GDM1 (cell line): ENCODE measurements at places on chromosomes 7 and 10.

- DNase-seq: no peak
Observed at GRCh38 chr7:139452958-139453672, 30.4 kb downstream of the KLRG2 start.

DNA sequence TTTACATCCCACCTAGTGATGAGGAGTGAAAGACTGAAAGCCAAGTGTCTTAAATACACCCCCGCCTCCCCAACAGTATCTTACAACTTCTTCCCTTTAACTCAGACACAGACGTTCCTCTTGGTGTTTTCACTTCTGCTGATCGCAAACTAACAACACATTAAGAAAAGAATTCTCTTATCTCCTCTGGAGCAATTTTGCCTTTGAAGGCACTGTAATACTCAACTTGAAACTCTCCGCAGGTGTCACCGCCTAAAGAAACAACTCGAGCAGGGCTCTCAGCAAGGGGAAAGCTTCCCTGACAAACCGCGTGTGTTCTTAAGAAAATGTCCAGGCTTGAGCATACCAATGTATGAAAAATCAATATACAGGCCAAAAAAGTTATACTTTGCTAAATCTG is 452 bp downstream of the SEMA3C start:
- no peak for DNase-seq

DNA sequence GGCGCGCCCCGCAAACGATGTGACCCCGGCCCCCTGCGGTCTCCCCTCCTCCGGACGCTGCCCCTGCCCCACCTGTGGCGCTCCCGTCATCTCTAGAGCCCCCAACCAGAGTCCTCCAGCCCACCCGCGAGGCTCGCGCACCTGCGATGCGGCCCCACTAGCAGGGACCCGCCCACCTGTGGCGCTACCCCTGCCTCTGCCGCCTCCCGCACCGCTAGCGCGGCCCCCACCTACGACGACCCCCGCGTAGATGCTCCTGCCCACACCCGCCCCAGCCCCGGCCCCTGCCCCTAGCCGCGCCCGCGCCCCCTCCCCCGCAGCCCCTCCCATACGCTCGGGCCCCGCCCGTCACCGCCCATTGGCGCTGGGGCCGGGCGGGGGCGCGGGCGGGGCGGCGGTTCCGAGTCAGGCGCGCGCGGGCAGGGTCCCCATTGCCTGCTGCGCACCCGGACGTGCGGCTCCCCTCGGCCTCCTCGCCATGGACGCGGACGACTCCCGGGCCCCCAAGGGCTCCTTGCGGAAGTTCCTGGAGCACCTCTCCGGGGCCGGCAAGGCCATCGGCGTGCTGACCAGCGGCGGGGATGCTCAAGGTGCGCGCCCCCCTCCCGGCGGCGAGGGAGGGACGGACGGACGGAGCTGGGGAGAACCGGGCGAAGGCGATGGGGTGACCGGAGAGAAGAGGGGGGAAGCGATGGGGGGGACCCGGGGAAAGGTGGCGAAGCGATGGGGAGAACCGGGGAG is at the start of gene PFKP:
Gene PFKP (plus strand): TSS at position 431 of the 741 bp plus-strand sequence. CDS start 48 bp downstream, at position 479.
- DNase-seq: no peak

DNA sequence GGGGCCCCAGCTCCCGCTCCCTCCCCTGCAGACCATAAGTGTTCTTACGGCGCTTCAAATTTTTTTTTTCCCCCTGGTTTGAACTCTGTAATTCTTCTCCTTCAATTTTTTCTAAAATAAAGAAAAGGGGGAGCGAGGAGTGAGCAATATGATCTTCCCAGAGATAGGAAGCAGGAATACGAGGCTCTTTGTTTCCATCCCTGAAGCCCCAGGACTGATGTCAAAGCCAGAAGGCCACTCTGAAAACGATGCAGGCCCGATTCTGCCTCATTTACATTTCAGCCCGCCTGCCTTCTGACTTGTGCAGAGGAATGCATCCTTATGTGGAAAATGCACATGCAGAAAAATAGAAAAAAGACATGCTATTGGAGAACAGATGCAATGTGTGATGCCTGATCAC is 401.5 kb upstream of the MKI67 start:
- no peak for DNase-seq

DNA sequence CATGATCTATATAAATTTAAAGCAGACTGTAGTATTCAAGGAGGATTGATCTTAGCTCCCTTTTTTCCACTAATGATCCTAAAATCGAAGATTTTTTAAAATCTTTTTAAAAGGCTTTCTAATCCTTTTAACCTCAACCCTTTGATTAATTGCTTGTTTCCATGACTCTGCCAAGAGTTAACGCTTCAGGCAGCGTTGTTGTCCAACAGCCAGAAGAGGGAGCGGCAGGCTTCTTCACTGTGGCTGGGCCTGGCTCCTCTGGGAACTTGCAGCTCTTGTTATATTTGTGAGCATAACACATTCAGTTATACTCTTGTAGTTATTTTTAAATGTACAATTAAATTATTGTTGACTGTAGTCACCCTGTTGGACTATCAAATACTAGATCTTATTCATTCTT is 26.3 kb downstream of the CRCP start:
- DNase-seq: no peak

GRCh38 chr7:101563198-101563901 is 65.7 kb downstream of the MYL10 start:
- DNase-seq: no peak

- DNase-seq: no peak
Observed at GRCh38 chr7:55556031-55556430, 16.3 kb downstream of the VOPP1 start.

GRCh38 chr7:87599336-87599735 is 1.3 kb downstream of the ABCB1 start:
- DNase-seq: peak; percentile 74

DNA sequence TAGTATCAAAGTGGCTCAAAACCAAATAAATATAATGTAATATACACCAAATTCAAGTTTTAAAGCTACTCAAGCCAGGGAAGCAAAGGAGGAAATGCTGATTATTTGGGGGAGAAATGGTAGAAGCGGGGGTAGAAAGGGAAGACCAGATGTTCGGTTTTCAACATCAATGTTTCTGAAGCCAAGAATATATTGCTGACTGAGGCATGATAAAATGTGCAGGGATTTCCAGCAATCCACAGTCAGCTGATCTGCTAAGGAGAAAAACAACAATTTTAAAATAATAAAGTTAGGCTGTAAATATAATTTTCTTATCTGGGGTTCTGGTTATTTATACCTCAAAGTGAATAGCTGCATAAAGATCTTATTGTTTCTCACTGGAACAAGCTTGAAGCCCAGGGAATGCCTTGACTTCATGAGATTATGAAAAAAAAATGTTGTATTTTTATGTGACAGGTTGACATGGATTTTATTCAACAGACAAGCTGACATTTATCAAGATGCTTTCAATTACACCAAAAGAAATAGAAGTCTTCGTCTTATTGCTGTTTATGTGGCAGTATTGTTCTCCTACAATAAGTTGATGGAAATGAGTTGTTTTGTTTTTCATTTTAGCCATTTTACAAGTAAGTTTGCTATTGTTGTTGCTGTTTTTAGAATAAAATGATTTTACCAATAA is 28.6 kb upstream of the BMPER start:
- no peak for DNase-seq

- DNase-seq: no peak
Observed at GRCh38 chr10:6813306-6813705, 233.2 kb upstream of the PRKCQ start.

GRCh38 chr7:110591341-110591740 is 499.6 kb upstream of the LRRN3 start:
- DNase-seq: no peak
